ENCODE measurements at places on chromosomes 4 and X.

DNA sequence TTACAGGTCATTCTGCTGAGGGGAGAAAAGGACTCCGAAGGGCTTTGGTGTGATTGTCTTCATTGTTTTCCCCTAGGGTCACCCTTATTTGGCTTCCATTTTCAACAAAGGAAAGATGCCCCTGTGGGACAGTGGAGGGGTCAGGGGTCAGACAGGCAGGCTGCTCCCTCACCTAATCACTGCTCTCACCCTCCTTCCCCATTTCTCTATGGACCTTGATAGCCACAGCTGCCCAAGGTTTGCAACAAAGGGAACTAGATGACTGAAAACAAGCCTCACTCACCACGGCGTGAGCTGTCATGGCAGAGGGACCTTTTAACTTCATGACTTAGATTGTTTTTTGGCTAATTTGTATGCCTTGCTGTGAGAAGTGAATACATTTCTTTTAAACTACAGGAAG is 40.7 kb downstream of the C4orf51 start:
- DNase-seq = no peak

GRCh38 chrX:69562904-69563578 is 52.9 kb upstream of the EDA start:
- no peak for DNase-seq

DNA sequence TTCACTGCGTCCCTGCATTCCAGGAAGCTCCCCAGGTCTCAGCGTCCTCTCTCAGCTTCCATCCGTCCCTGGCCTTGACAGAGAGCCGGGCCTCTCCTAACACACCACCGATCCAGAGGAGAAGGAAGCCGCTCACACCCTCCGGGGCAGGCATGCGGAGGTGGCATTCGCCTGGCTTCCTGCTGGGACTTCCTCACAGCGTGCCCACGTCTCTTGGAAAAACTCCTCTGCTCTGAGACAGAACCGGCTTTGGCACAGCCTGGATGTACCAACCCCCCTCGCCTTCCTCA is 3.2 kb downstream of the CTAG2 start:
- DNase-seq = no peak

DNA sequence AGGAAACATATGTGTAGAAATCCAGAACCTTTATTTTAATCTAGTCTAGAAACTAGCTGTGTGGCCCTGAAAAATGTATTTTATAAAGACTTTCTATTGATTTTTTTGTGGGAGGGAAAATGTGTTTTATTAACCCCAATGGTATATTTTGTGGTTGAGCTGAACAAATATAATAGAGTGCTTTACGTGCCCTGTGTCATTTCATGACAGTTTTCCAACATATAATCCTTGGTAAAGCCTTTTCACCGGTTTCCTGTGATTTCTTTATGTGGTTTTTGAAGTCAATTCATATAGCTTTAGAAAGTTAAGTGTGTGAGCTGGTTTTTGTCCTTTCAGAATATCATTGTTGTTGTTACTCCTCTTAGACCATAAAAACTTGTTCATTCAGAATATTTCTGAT is 375.7 kb downstream of the ADGRL3 start:
- DNase-seq = no peak

DNA sequence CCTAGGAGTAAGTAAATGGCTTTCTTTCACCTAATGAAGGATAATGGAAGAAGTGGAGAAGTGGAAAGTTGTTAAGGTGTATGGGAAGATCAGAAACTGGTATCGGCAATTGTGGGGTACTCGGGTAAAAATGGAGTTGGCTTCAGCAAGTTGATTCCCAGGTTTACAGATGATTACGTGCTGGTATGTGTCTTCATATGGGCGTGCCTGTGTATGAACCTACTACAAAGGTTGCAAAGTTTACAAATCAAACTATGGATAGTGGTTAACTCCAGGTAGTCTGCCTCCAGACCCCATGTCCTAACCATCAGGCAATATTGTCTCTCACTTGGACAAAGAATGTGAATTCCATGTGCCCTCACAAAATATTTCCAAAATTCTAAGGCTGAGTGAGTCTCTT is 773 bp downstream of the TLR3 start:
- no peak for DNase-seq
